ENCODE measurements at places on chromosomes 5 and 9.
A peak's percentile ranks its signal among the peaks of the same experiment; 100 is the strongest.

DNA sequence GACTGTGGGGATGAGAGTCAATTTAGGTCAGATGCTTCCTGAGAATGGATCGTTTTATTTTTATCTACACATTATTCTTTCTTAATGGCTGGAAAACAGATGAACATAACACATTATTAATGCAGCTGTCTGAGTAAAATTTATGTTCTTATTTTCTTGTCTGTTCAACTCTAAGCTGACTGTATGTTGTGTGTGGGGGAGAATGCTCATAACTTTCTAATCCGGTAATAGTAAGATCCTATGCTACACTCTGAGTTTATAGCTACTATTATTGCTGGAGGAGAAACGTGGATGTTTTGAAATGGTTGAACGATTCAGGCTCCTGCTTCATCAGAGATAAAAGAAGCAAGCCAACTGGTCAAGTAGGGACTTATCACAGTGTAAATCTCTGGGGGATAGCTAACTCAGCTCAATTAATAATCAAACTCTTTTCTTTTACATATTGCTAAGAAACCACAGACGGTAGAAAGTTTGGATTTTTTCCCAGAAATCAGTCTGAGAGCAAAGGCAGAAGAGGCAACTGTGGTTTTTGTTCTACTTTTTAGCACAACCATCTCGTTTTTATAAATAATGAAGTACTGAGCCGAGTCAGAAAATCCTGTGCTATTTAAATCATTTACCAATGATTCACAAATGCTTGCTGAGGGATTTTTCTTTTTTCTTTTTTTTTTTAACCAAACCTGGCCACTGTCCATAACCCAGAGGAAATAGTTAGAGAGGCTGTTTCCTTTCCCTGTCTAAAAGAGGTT lies 265.0 kb upstream of the FAM174A start:
- no peak for DNase-seq

DNA sequence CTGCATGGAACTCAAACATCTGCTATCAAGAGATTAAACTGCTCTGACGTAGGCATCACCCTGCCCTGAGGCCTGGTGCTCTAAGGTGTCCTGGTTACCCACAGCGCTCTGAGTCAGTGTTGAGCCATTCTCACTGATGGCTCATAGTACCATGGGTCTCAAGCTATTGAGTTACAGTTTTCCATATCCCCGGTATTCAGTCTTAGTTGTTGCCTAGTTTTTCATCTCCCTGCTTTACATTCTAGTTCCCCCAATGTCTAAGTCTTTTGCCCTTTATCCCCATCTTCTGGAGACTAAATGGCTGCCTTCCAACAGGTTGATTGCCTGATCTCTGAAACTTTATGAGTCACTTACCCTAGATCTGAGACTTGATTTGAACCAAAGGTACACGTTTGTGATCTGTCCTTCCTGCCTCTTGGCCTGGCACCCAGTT lies 161.2 kb upstream of the PTGER4 start:
- no peak for DNase-seq

GRCh38 chr5:9483779-9484178 lies 62.1 kb downstream of the SEMA5A start:
- no peak for DNase-seq

DNA sequence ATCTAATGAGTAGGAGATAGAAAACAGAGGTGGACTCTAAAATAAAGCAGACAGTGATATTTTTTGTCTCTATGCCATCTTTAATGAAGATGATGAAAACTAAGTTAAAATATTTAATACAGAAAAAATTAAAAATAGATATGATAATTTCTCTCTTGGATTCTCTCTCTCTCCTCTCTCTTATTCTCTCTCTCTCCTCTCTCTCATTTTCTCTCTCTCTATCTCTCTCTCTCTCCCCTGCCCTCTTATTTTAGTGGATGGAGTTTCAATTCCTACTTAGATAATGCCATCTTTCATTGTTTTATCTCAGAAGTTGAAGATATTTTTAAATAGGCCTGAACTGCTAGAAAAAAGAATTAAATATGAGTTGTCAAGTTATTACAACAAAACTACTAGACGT lies 38.2 kb downstream of the ESM1 start:
- no peak for DNase-seq

DNA sequence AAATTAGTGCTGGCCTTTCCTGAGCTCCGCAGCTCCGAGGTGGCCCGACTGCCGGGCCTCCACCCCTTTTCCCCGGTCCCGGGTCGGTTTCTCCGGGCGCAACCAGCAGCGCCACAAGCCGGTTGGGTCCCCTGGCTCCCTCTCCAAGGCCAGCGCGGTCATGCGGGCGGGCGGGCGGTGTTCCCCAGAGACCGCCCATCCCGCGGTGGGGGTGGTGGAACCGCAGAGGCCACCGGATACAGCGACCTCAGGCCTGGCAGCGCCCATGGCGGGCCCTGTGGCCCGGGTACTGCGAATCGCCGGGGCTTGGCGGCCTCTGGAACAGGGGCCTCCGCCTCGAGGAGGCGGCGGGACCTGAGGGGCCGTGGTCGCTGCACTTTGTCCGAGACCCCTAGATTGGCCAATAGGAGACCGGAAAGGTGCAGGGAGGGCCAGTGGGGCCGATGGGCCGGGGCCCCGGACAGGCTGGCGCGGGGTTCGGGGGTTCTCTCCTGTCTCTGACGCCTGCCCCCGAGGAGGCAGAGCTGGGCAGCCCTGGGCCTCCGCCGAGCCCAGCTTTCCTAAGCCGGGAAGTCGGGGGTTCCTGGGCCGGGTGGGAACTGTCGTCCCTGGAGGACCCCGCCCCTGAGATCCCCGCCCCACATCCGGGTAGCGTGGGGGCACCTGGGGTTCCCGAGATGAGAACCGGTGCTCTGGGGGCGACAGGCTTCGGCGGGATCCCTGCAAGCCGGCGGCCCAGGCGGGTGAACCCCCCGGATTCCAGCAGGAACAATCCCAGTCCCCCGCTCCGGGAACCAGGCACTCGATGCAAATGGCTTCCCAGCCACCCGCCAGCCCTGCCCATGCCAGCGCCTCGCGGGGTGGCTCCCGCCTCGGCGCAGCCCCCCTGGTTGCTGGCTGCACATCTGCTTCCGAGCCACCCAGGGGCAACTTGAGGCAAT lies 293.9 kb downstream of the ZSWIM6 start:
- peak; percentile 88 for DNase-seq

GRCh38 chr9:132672413-132672690 lies 2.1 kb downstream of the GTF3C4 start:
- DNase-seq = no peak

DNA sequence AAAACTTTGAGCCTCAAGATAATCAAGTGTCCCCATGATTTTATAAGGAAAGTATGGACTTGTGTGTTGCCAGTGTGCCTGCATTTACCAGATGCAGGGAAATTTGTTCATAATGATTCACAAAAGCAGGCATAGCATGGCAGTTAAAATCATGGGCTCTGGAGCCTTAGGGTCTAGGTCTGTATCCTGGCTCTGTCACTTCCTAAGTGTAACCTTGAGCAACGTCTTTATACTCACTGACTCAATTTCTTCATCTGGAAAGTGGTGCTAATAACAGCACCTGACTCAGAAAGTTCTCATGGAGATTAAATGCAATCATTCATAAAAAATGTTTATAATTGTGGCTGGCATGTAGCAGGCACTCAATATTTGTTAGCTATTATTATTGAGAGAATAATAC lies 234.9 kb downstream of the SAXO1 start:
- no peak for DNase-seq

DNA sequence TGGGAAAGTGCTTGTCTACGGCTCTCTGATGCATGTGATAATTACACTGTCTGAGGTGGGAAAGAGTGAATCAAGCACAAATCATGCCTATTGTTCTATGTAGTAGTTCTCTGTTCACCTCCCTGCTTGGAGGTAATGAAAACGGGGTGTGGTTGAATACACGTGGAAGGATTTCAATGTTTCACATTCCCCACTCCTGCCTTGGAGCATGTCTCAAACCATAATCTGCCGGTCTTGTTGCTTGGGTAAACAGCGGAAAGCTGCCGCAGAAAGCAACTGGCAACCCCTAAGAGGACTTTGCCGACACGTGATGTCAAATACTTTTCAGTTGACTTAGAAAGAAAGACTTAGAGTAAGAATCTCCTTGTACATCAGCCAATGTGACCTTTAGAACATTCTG lies 63.5 kb upstream of the MOCS2 start:
- no peak for DNase-seq

GRCh38 chr9:99573085-99573484 lies 248.6 kb upstream of the NR4A3 start:
- DNase-seq = no peak

DNA sequence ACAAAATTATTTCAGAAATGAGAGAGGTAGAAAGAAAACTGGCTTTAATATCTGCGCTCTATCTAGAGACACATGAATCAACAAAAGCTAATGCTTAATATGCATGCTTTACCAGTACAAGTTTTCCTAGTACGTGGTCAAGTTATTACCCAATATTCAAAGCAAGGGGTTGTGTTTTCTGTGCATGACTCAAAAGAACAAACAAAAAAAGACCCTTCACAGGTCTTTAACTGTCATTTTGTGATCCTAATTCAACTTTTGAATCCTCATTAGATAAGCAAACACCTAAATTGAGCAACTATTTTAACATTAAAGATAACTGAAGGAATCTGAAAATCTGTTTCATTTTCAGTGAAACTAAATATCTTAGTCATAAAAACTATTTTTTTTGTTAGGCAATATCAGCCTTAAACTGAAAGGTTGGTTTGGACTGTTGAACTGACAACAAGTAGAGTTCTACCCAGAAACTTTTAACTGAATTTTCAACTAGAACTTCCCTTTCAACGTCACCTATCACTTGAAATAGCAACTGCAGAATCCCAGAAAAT lies 12.5 kb downstream of the ST8SIA4 start:
- DNase-seq = no peak

- DNase-seq = no peak
These were observed 75.3 kb downstream of the PIP5K1B start for GRCh38 chr9:68780380-68780712.

- peak; percentile 29 for DNase-seq
These were observed 95.7 kb downstream of the KCNT1 start for GRCh38 chr9:135797507-135798262.

DNA sequence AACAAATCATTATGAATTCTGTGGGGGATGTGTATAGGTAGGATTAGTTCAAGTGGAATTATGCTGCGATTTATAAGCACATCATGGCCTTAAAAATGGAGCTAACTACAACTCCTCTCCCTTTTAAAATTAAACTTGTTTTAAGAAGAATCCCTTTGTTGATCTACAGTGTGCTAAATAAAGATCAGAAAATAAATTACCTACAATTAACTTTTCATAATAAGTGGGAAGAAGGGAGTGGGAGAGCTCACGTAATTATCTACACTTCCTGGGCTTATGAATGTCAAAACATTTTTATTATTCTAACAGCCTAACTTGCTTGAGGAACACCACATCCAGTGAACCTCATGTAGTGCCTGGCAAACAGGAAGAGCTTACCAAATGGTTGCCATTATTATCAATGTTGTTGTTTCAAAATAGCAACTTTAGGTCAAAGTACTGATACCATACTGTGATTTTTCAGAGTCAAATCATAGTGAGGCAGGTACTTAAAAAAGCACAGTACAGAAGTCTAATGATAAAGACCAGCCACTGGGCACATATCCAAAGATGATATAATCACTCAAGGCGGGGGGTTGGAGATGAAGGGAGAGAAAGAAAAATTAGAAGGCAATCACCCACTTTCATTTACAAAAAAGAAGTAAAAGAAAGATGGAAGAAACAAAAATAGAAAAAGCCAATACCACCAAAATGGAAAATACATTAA lies 174.0 kb downstream of the RAPGEF6 start:
- DNase-seq = no peak

GRCh38 chr9:99793528-99793927 lies 28.2 kb upstream of the NR4A3 start:
- no peak for DNase-seq

- DNase-seq = no peak
These were observed 29.3 kb upstream of the CRB2 start for GRCh38 chr9:123326662-123327093.

- DNase-seq = no peak
These were observed 30.4 kb upstream of the IER5L start for GRCh38 chr9:129208207-129209032.

- no peak for DNase-seq
These were observed 14.0 kb downstream of the IL33 start for GRCh38 chr9:6229619-6230018.

GRCh38 chr5:123753937-123754891 lies 242.2 kb downstream of the CSNK1G3 start:
- no peak for DNase-seq

DNA sequence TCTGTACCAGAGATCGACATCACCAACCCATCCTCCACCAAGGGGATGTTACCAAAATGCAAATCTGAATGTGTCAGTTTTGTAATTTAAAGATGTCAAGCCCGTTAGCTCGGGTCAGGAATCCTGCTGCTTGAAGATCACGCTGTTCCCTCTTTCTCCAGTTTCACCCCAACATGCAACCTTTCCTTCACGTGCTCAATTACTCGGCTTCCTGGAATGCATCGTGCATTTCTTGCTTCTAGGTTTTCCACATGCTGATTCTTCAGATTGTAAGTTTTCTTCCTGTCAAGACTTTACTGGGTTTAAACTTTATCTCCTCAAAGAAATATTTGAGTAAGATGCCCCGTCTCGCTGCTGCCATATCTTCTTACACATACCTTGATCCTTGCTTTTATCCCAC lies 209.5 kb upstream of the SNX2 start:
- no peak for DNase-seq

GRCh38 chr5:103476811-103477210 lies 85.8 kb downstream of the NUDT12 start:
- DNase-seq = no peak

DNA sequence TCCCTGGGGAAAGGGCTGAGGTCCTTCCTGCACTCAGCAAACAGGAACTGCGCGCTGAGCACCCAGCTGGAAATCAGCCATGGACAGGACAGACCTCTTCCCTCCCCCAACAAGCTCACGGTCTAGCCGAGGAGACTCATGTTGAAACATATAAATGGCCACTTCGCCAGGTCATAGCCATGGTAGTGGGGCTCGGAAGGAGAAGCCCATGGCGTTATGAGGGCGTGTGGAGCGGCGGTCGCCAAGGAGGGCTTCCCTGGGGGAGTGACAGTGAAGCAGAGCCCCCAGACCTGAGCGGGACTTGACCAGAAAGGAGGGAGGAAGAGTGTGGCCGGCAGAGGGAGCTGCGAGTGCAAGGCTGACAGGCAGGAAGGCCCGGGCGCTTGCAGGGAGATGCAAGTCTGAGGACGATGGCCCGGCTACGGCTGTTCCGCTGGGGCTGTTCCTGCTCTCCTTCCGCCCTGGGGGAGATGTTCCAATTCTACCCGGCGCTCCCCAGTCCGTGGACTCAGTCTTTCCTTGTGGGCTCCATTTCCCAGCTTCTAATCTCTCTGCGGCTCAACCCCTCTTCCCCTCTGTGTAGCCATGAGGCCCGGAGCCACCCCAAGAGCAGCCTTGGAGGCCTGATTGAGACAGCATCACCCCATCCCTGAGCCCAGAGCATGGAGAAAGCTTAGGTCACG lies 43.9 kb upstream of the PRRC2B start:
- peak; percentile 79 for DNase-seq

- no peak for DNase-seq
These were observed 6.6 kb downstream of the GOLGA1 start for GRCh38 chr9:124934290-124934689.

- DNase-seq = no peak
These were observed 44.8 kb downstream of the ANGPTL2 start for GRCh38 chr9:127077644-127077946.

GRCh38 chr5:88676637-88677375 lies 206.2 kb downstream of the MEF2C start:
- peak; percentile 31 for DNase-seq
